Hepatocyte (in vitro differentiated cells): ENCODE measurements at places on chromosomes 13 and 19.

DNA sequence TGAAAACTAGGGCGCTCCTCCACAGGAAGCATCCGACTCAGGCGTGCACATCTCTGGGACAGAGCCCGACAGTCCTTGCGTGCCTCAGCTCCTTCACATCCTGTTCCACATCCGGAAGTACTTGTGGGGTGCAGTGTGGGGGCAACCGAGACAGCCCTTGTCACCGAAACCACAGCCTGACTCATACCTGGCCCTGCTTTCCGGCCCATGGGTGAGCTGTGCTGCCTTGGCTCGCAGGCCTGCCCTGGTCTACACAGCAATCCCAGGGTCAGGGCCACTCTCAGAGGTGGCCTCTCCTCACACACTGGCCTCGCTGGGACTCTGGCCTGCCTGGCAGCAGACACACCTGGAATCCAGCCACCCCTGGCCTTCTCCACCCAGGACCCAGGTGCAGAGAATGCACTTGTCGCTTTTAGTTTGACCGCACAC lies 100.4 kb downstream of the STK24 start:
- no peak for DNase-seq

- DNase-seq: no peak
Measured at GRCh38 chr13:107088061-107088460, 520.1 kb upstream of the ARGLU1 start.

DNA sequence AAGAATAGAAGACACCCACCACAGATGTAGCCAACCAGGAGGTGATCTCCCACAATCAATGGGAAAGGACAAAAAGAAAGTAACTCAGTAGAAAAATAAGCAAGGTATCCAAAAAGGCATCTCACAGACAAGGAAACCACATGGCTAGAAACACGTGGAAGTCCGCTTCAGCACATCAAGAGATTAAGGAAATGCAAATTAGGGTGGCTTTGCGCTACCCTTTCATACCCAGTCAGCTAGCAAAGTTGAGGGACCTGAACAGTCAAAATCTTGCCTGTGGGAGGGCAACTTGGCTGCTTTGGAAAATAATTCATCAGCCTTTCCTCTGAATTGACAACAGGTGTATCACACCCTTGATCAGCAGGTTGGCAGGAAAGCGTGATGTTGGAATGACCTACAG lies 11.6 kb upstream of the UQCR11 start:
- DNase-seq: no peak

DNA sequence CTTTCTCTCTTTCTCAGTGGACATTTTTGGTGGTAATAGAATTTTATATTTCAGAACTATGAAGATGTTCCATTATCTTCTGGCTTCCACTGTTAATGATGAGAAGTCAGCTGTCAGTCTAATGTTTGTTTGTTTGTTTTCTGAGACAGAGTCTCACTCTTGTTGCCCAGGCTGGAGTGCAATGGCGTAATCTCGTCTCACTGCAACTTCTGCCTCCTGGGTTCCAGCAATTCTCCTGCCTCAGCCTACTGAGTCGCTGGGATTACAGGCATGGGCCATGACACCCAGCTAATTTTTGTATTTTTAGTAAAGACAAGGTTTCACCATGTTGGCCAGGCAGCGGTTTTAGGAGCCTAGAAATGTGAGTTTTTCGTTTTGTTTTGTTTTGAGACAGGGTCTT lies 4.7 kb downstream of the ZNF317 start:
- no peak for DNase-seq

- DNase-seq: peak; percentile 52
Measured at GRCh38 chr13:96090240-96091101, 564 bp downstream of the HS6ST3 start.

DNA sequence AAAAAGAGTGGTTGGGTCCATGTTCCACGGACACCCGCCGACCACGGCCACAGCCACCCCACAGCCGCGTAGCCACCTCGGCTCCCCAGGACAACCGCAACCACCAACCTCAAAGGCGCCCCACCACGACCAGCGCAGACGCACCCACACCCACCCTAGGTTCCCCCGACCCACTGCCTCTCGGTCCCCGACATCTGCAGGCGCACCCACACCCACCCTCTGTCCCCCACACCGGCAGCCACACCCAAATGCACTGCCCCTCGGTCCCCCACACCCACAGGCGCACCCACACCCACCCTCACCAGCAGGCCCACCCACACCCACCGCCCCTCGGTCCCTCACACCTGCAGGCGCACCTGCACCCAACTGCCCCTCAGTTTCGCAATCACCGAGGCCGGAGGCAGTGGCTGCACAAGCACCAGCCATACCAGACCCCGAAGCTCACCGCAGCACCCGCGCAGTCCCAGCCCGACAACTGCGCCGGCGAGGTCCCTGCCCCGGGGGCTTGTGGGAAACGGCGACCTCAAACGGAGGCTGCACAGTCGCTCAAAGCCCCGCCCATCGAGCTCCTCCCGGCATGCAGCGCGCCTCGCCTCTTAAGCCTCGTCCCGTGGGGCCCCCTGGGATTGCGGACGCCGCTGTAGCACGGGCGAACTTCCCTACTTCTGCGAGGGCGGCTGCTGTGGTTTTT lies 18.3 kb downstream of the ZNF77 start:
- no peak for DNase-seq
